ENCODE measurements at places on chromosomes 11 and 22. TPM values are rescaled to one million over a fixed set of nuclear protein-coding genes. Genes with fewer than 3 reads are reported as not detected.

GRCh38 chr22:47411006-47411405 lies 648.6 kb downstream of the TBC1D22A start:
- DNase-seq: no peak

GRCh38 chr22:36221799-36222751 lies 17.3 kb downstream of the APOL2 start:
- peak; percentile 86 for DNase-seq

- DNase-seq: peak; percentile 62
Observed at GRCh38 chr11:95337972-95338429, 107.0 kb upstream of the SESN3 start.

- DNase-seq: no peak
Observed at GRCh38 chr11:121890946-121891515, 225.0 kb downstream of the BLID start.

GRCh38 chr11:4539603-4540219 lies 5.3 kb upstream of the OR52M1 start:
- peak; percentile 64 for DNase-seq

DNA sequence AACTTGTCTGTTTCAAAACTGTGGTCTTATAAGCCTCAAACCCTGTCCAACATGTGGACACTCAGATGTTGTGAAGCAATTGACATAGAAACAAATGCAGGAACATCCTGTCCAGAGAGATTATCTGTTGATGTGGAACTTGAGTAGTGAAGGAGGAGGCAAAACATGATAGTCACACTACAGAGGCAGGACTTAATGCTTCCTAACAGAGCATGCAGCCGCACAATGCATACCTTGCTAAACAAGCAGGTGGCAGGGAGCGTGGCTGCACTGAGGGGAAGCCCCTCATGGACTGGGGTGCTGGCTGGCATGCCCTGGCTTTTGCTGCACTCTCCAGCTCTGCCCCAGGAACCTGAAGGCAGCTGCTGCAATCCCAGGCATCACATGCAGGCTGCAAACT lies 5.3 kb downstream of the C22orf39 start:
- no peak for DNase-seq

GRCh38 chr11:40149721-40150120 lies 1309.7 kb downstream of the LRRC4C start:
- DNase-seq: no peak

DNA sequence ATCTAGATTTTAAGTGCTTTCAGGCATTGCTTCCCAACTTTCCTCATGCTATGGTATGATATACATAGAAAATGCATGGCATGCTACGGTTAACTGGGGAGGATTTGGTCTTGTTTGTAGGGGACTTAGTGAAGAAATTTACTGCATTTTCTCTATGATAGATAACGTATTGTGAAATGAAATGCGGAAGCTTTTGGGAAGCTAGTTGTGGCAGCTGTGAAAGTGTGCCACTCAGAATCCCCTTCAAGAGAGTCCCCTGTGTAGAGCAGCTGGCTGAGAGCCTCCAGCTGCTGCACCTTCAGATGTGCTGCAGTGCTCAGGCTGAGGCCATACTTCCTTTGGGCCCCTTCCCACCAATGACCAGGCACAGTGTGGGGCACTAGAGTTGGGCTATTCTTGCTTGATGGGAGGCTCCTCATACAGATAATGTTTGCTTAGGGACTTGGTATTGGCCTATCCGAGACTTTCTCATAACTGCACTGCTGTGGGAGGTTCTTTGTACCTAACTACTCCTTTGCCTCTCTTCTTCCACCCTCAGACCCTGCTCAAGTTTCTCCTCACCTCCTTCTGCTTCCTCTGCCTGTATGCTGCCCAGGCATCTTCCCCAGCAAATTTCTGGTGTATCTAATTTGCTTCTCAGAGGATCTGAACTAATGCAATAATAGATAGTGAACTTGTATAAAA lies 67.3 kb downstream of the HIPK3 start:
- no peak for DNase-seq

- peak; percentile 10 for DNase-seq
Observed at GRCh38 chr11:87804176-87804575, 371.1 kb downstream of the RAB38 start.

GRCh38 chr11:70525006-70525405 lies 126.7 kb downstream of the CTTN start:
- no peak for DNase-seq

- DNase-seq: no peak
Observed at GRCh38 chr11:102050927-102051575, 3.8 kb downstream of the CFAP300 start.

- peak; percentile 68 for DNase-seq
Observed at GRCh38 chr22:44331881-44332714, 19.3 kb upstream of the SHISAL1 start.

GRCh38 chr11:40230821-40231220 lies 1228.6 kb downstream of the LRRC4C start:
- DNase-seq: no peak

DNA sequence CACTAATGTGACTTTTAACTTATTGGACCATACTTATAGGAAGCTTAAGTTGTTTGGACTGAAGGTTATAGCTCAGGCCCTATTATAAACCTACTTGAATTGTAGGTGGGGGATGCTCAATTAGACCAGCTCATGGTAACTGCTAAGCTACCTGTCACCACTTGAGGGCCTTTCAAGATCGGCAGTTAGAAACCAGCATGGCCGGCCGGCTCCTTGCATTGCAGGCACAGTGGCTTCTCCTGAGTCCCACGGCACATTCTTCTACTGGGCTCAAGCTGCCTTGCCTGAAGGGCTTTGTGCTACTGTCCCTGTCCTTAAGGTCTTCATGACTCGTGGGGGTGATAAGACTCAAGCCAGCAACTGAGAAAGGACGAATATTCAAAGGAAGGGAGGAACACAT lies 70.8 kb downstream of the TBC1D22A start:
- DNase-seq: peak; percentile 88

DNA sequence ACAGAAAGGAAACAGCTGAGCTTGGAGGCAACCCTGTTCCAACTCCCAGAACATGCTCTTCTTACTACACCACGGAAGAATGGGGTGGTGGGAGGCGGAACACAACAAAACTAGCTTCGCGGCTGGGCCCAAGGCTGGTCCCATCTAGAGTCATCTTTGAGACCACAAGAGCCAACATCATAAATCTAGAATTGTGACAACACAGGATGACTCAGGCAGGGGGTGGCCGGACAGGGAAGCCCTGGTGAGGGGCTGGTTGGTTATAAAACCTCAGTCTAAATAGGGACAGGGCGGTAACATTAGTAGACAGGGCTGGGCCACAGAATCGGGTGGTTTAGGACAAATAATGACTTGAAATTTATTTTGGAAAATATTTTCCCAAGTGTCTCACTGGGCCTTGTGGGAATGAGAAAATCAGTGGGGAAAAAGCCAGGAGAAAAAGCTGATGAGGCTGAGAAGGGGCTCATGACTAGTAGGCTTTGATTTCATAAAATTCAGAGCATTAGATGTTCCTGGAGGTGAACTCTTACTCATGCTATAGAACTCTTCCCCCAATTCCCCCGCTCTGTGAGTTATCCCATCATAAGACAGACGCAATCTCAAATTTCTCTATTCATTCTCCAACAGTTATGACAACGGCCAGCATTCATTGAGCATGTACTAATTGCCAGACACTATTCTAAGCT lies 151.8 kb upstream of the TIMP3 start:
- no peak for DNase-seq

DNA sequence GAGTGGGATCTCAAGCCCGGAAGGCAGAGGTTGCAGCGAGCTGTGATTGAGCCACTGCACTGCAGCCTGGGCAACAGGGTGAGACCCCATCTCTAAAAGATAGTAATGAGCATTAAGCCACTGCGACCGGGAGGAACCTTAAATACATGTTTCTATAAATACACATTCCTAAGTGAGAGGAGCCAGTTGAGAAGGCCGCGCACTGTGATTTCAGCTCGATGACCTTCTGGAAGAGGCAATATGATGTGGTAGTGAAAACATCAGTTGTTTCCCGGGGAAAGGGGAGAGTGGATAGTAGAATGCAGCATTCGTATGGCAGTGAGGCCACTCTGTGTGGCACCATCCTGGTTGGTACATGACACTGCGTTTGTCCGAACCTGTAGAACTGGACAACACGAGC lies 18.0 kb downstream of the PTDSS2 start:
- no peak for DNase-seq

Gene RIMBP3C
- total RNA-seq: 1.6 TPM

Gene OR5M8
- total RNA-seq: not detected

Gene MYO18B
- 0.45 TPM for total RNA-seq
